ENCODE measurements at places on chromosomes 1 and 21.

DNA sequence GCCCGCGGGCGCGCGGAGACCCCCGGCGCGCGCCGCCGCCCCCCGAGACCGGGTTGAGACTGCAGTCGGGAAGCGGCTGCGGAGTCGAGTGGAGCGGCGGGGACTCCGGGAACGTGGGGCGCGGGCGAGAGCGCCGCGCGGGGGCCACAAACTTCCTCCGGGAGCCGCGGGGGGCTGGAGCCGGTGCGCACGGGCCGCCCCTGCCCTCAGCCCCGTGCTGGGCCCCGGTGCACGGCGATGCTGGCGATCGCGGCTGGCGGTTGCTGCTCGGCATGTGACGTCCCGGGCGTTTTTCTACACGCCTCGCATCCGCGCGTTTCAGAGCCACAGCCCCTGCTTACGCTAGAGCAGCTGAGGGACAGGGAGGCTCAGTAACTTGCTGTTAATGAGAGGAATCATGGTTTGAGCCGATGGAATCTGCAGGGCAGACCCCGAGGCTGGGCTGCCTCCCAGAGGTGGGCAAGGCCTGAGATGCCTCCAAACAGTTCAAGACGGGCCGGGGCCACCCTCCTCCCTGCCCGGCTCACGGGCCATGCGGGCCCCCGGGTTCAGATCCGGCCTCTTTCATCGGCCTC, 520 bp downstream of the TMEM201 start:
- DNase-seq: no peak

DNA sequence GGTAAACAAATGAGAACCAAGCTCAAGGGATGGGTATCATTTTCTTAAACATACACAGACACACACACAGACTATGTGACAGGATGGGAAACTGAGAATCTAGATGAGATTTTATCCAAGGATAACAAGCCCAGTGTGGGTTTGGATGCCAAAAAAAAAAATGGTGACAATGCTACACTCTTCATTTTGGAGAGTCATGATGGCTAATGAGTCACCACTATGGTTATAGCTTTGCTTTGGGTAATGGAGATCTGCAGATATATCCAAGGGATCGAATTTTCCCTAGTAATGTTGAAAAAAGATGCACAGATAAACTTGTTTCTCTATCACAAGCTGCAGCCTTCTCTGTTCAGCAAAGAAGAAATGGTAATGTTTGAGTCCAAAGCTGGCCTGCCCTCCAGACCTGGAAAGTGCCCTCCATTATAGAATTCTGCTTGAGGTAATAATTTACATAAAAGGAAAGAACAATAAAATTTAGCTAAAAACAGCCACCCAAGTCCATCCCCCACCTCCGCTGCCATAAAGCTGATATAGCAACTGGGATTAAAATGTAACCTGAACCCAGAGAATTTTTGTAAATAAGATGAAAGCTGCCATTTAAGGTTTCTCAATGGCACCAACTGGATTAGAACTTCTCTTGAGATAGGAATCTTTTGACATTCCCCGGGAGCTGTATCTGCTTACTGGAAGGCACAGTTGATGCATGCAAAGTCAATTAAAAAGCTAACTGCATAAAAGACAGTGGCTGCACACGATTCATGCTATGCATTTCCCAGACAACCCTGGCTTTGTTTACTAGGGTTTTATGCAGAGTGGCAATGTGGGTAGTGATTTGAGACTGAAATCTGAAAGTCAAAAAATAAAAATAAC, 395.2 kb upstream of the LYPLAL1 start:
- DNase-seq: no peak

- DNase-seq: no peak
Observed at GRCh38 chr1:227445092-227445674, 118.2 kb upstream of the ZNF678 start.

- DNase-seq: peak; percentile 51
Observed at GRCh38 chr1:54016343-54017282, 1.4 kb downstream of the LDLRAD1 start.

- no peak for DNase-seq
Observed at GRCh38 chr1:6911974-6912373, 126.7 kb downstream of the CAMTA1 start.

DNA sequence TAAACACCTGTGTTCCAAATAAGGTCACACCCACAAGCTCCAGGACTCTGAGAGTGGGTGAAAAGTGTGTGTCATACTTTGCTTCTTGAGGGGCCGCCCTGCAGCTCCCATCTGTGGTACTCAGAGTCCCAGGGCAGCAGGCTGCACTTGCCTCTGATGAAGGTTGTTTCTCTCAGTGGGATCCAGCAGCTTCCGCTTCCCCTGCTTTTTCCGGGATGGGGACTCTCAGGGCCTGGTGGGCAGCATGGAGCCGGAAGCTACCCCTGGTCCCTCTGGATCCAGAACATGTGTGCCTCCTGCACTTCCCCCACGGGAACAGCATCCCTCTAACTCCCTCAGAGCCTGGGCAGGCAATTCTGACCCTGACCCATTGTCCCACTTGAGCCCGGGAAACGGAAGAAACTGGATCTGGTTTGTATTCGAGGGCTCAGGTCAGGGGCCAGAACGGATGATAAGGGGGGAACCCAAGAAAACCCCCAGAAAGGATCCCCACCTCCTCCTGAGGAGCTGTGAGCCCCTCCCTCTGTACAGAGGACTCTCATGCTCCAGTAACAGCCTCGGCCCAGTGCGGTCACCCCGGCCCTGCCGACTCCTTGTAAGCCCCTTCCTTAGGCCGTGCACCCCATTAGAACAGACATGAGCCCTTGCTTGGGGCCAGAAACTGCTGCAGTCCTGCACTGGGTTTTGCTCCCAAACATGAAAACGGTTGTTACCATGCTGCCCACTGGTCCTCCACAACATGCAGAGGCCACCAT, 189.5 kb upstream of the C1orf174 start:
- DNase-seq: no peak

DNA sequence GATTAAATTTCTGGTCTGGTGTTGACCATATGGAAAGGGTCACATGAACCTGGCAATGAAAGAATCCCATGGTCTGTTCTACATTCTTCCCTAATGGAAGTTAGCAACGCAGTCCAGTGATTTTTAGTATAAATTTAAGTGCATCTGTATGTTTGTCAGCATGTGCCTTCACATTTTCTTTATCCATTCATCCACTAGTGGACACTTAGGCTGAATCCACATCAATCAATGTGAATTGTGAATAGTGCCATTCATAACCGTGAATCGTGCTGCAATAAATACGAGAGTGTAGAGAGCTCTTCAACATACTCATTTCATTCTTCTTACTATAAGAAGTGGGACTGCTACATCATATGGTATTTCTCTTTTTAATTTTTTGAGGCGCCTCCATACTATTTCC, 12.7 kb upstream of the IFI16 start:
- no peak for DNase-seq

DNA sequence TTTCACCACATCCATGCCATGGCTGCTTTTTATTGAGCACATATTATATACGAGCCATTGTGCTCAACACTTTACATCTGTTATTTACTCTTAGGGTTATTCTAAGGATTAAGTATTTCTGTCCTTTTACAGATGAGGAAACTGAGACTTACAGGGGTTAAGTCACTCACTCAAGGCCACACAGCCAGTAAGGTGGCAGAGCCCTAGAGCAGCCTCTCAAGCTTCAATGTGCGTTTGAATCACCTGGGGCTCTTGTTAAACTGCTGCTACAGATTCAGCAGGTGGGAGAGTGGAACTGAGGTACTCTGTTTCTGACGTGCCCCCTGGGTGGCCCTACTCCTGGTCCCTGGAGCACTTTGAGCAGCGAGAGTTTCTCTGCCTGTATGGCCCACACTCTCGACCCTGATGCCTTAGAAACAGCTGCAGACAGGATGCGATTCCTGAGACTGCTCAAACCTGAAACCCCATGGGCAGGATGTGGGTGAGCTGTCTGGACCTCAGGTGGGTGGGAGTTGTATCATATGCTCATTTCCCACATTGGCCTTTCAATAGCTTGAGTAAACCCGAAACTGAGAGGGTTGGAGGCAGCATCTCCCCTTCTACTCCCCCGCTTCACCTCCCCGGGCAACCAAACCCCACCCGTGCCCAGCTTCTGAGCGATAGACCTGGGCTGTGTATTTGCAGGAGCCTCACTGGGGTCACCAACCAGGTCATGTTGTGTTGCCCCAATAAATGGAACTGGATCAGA, 59.3 kb downstream of the MAN1C1 start:
- no peak for DNase-seq

GRCh38 chr1:57348921-57349320, 74.9 kb downstream of the DAB1 start:
- DNase-seq: no peak

- DNase-seq: no peak
Observed at GRCh38 chr1:236465231-236465958, 58.4 kb upstream of the LGALS8 start.
